ENCODE measurements at places on chromosomes 7 and 10.

GRCh38 chr10:21943633-21944265 lies 59.8 kb downstream of the DNAJC1 start:
- no peak for DNase-seq

- DNase-seq: no peak
Observed at GRCh38 chr7:46572691-46573090, 651.6 kb upstream of the IGFBP3 start.

DNA sequence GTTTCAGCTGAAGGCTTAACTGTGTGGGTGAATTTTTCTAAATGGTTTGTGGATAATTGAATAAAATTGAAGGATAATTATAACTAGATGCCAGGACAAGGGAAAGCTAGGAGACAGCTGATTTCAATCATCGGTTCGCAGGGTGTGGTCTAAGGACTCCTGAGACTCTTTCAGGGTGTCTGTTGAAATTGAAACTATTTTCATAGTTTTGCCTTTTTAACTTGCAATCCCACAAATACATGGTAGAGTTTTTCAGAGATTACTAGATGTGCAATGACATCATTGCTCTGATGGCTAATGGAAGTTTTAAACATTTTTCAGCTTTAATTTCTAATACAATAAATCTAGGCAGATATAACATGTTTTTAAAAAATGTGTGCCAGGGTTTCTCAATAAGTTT lies 18.5 kb downstream of the TRUB1 start:
- no peak for DNase-seq

DNA sequence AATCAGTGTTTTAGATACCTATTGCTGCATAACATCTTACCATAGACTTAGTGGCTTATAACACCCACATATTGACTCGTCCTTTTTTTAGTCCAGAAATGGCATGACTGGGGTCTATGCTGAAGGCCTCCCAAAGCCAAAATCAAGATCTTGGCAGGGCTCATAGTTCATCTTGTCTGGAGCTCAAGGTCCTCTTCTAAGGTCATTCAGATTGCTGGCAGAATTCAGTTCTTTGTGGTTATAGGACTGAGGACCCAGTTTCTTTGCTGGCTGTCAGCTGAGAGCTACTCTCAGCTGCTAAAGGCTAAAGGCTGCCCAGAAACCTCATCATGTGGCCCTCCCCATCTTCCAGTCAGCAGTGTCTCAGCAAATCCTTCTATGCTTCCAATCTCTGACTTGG lies 165.5 kb downstream of the FAM107B start:
- DNase-seq: no peak

DNA sequence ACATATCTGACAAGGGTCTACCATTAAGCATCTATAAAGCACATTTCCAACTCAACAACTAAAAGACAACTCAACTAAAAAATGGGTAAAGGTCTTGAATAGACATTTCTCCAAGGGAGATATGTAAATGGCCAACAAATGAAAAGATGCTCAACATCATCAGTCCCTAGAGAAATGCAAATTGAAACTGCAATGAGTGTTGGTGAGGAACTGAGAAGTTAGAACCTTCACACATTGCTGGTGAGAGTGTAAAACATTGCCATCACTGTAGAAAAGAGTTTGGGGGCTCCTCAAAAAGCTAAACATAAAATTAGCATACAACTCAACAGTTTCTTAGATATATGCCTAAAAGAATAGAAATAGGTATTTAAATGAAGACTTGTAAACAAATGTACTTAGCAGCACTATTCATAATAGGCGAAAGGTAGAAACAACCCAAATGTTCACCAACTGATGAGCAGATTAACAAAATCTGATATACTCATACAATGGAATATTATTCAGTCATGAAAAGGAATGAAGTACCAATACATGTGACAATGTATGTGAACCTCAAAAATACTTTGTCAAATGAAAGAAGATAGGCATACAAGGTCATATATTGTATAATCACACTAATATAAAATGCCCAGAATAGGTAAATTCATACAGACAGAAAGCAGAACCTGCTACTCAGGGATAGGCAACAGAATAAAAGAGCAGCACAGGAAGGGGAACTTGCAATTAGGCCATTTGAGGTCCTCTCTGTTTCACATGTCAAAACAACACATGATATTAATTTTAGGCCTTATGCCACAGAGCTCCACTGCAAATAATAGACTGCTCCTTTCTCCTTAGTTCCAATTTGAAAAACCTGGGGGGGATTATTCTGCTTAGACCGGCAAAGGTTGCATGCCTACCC lies 10.6 kb upstream of the LRRC72 start:
- no peak for DNase-seq

DNA sequence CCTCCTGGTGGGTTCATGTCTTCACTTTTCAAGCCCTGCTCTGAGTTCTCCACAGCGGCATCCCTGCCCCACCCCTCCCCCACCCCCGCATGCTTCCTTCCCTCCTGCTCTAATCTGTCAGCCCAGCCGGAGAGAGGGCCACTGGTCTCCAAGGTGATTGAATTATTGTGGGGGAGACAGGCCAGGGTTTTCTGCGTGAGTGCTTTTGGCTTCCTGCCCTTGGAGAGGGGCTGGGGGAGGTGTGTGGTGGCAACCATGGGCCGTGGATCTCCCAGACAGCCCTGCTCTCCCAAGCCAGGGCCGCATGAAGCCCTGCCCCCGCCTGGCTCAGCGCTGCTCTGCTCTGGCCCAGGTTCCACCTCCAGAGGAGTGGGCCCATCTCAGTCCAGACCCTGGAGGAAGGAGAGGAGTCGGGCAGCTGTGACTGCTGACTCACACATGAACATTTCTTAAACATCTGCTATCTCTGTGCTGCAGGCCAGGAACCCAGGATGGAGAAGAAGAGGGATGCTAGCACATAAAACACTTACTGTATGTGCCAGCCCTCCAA lies 109.9 kb downstream of the ZMIZ1 start:
- no peak for DNase-seq

GRCh38 chr10:97629289-97629688 lies 4.0 kb downstream of the MORN4 start:
- DNase-seq: no peak

GRCh38 chr7:94095316-94096009 lies 91.3 kb upstream of the BET1 start:
- no peak for DNase-seq

DNA sequence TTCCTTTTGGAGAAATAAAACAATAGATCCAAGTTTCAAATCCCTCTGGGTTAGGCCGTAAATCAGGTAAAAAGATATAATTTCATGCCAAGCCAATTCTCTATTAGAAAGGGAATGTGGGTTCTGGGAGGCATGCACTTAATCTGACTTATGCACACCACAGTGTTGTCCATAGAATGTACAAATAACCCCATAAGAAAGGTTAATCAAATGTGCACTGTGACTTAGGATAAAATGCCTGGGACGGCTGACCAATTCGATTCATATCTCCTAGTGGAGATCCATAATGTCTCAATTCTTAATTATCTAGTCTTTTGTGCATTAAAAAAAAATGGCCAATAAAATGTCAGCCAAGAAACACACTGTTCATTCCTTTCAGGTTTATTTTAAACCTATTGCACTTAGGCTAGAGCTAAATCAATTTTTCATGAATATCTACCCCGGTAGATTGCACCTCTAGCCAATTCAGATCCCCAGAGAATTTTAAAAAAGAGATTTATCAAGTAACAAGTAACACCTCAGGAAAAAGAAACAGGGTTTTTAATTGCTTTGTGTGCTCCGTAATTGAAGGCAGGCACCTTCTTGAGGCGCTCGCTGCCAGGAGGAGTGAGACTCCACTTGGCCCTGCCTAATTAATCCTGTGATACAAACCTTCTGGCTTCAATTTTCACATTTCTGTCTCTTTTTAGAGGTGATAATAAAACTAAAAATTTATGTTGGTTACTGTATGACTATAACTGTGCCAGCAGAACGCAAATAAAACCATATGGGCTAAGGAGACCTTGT lies 265.1 kb downstream of the ETV1 start:
- no peak for DNase-seq
